Left ventricle myocardium superior (tissue), 1 donor: ENCODE measurements at places on chromosomes 6 and 20. TPM values are rescaled to one million over a fixed set of nuclear protein-coding genes. Genes with fewer than 3 reads are reported as not detected.

DYNLT2 gene
- 0.62 TPM for total RNA-seq

SLC17A2 gene
- not detected for total RNA-seq

NKX2-4 gene
- not detected for total RNA-seq

MOCS3 gene
- total RNA-seq: 3.1 TPM

SYS1 gene
- 22.6 TPM for total RNA-seq

DLK2 gene
- 1.2 TPM for total RNA-seq

MAS1L gene
- total RNA-seq: 0.40 TPM

MC3R gene
- not detected for total RNA-seq

CCM2L gene
- 9.2 TPM for total RNA-seq

C6orf163 gene
- total RNA-seq: 1.7 TPM
